T-helper 17 cell (primary cell): ENCODE measurements at places on chromosomes 5 and 9.
A peak's percentile ranks its signal among the peaks of the same experiment; 100 is the strongest.

- no peak for DNase-seq
These were observed 8.0 kb downstream of the PITX1 start for GRCh38 chr5:135025730-135026644.

DNA sequence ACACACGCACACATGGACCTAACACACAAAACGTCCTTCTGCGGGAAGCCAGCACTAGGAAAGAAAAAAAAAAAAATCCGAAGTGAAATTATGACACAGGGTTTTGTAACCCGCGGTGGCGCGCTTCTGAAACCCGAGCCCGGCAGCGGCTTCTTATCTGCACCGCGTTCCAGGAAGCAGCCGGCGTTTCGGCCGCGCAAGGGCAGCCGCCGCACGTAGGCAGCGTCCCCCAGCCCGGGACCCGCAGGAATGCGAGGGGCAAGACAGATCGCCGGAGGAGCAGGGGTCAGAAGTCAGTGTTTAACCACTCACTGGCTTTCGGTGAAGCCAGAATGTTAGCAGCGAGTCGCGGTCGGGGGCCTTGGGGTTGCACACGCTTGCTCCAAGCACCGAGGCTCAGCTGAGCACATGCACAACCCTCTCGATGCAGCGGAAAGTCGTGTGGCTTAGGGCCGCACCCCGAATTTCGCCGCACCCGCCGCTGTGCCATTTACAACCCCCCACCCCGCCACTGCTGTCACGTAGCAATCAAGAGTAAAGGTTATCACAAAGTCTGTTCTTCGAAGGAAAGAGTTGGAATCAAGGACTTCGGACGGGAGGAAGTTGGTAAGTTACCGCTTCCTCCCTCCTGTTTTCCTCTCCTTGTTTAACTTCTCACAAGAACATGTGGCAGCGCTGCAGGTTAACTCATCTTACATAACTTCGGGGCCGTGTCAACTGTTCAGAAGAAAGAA, 167.9 kb downstream of the AUH start:
- peak; percentile 27 for DNase-seq

DNA sequence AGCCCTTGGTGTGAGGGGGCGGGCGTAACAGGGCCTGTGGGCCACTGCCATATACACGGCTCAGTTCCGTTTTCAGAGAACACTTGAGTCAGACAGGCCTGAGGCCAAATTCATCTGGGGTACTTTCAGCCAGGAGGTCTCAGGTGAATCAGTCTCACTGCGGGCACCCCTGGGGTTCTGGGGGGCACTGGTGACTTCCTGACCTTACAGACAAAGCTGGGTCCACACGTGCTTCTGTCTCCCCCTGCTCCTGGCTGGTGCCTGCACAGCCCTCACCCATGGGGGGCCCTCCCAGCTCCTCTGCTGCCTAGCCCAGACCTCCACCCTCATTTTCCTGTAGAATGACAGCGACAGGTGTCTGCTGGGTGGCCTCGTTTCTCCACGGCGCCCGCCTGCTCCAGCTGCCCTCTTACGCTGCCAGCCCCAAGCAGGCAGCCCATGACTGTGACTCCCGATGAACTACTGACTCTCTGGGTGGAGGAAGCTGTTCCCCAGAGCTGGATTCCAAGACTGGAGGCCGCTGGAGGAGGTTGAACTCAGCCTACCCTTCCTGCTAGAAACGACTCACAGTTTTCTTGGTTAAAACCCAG, 374.1 kb upstream of the IRX4 start:
- DNase-seq: no peak

DNA sequence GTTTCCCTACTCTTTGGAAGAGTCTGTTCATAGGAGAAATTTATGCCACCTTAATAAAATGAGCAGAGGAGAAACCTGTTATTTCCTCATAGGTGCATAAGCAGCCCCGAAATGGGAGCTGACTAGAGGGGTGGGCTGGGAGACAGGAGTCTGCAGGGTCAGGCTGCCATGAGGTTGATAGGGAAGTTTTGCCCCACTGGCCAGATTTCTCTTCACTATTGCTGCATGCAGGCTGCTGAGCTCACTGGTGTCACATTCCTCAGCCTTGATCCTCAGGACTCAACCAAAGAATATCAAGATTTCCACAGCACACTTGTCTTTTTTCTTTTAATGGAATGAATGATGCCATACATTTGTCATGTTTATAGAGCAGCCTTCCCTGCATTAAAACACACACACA, 60.7 kb downstream of the BHMT start:
- DNase-seq: no peak

- no peak for DNase-seq
These were observed 6.4 kb downstream of the SLC22A5 start for GRCh38 chr5:132375957-132376356.

DNA sequence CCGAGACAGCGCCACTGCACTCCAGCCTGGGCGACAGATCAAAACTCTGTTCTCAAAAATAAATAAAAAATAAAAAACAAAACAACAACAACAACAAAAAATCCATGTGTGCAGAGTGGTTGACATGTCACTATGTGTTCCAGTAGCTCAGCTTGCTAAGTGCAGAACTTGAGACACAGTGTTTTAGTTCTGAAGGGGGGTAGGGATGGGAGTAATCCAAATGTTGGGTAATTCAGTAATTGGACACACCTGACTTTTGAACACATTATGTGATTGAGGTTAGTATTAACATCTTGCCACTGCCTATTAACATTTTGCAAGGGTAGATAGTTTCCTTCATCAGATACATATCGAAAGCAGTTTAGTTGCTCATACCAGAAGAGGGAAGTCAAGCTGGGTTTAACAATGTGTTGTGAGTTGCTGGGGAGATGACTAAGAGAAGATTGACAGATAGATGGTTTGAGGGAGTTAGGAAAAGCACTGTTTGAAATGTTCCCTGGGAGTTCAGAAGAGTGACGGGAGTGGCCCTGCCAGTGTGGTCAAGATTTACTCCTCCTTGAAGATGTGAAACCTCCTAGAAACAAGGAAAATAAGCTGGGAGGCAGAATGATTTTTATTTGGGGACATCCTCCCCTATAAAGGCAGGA, 928 bp downstream of the HACD4 start:
- no peak for DNase-seq

GRCh38 chr5:149128023-149128875, 13.0 kb upstream of the ABLIM3 start:
- no peak for DNase-seq

DNA sequence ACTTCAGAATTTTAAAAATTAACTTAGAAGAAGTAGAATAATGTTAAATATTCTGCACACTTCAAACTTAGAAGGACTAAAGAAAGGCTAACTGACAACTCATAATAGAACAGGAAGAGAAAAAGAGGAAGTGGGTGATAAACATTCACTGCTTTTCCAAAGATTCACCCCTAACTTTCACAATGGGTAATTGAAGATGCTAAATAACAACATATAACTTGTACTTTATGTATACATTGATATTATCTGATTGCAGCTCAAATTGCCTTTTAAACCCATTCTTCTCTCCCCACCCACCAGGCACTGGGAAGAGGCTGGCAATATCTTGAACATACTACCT, 376.6 kb downstream of the EFNA5 start:
- DNase-seq: no peak

DNA sequence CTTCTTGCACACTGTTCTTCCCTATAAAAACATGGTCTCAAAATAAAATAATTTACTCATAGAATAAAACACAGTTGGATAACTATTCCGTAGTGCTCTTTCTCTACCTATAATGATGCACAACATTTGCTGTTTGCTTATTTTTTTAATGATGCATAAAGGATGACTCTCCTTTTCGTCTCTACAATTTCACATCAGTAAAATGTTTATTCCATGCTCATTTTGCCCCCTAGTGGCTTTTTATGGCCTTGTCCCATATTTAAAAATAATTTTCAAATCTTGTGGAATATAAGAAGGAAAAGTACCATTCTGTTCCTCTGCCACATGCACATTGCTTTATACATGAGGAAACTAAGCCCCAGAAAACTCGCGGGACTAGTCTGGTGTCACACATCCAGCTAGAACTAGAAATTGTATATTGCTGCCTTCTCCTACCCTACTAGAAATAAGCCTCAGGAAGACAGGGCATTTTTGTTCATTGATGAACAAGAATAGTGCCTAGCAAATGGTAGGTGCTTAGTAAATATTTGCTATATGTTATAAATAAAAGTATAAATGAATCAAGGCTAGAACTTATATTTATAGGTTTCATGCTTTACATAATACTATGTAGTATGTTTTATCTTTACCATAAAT, 12.7 kb downstream of the KCTD16 start:
- no peak for DNase-seq

- DNase-seq: no peak
These were observed 43.6 kb upstream of the NEK6 start for GRCh38 chr9:124214116-124214515.

GRCh38 chr5:142074006-142074405, 34.6 kb upstream of the NDFIP1 start:
- DNase-seq: no peak

GRCh38 chr9:131334629-131335367, 45.3 kb downstream of the PLPP7 start:
- no peak for DNase-seq

DNA sequence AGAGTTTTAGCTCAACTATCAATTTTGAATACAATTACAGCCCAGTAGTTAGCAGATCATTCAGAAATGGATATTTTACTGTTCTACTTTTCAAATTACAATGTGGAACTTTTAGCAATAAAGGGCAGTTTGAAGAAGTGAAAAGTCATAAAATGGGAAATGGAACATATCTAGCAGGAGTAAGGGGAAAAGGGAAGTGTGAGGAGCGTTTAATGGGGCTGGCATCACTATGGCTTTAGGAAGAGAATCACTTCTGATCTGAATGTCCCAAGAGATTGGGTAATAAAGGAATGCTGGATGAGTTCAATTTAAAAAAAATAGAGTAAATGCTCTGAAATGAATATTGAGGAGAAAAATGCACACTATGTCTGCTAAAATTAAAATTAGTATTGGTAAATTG, 77.4 kb downstream of the ATPSCKMT start:
- no peak for DNase-seq

DNA sequence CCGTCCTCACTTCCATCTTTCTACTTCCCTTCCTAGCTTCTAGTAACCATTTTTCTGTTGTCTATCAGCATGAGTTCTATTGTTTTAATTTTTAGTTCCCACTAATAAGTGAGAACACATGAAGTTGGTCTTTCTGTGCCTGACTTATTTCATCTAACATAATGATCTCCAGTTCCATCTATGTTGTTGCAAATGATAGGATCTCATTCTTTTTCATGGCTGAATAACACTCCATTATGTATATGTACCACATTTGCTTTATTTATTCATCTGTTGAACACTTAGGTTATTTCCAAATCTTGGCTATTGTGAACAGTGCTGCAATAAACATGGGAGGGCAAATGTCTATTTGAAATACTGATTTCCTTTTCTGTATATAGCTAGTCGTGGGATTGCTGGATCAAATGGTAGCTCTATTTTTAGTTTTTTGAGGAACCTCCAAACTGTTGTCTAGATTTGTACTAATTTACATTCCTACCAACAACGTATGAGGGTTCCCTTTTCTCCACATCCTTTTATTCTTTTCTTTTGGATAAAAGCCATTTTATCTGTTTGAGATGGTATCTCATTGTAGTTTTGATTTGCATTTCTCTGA, 50.3 kb downstream of the NSD1 start:
- no peak for DNase-seq

DNA sequence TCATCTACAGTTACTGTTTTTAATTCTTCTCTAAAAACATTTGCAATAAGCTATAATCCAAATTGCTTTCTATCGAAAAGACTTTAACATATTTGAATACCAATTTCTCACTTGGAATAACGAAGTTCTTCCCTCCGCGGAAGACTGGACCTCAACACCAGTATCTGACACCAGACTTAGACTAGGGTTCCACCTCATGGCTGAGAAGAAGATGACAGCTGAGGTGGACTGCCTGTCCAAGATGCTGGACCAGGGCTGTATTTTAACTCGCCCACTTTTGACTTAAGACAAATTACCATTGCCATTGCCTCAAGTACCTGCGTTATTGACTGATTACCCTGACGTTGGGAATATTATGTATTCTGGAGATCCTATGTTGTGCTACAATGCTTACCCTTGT, 34.1 kb downstream of the ZMAT2 start:
- DNase-seq: no peak

GRCh38 chr5:100043475-100043874, 491.7 kb upstream of the FAM174A start:
- DNase-seq: no peak

DNA sequence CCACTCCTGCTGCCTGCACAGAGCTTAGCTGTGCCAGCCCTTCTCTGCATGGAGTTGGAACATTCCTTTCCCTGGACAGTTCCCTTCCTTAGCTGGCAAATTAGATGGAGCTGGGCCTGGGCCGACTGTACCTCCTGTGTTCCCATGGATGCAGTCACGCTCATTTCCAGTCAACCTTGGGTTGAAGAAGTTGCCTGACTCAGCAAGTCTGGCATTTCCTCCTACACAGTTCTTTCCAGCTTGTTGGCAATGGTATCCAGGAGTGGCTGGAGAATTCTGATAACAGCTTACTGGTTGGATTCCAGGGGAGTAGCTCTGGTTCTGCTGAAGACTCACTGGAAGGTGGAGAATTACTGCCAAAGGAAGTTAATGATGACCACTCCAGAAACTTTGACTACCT, 9.2 kb upstream of the TAF1L start:
- no peak for DNase-seq

GRCh38 chr5:107365320-107366109, 305.2 kb downstream of the EFNA5 start:
- DNase-seq: no peak

DNA sequence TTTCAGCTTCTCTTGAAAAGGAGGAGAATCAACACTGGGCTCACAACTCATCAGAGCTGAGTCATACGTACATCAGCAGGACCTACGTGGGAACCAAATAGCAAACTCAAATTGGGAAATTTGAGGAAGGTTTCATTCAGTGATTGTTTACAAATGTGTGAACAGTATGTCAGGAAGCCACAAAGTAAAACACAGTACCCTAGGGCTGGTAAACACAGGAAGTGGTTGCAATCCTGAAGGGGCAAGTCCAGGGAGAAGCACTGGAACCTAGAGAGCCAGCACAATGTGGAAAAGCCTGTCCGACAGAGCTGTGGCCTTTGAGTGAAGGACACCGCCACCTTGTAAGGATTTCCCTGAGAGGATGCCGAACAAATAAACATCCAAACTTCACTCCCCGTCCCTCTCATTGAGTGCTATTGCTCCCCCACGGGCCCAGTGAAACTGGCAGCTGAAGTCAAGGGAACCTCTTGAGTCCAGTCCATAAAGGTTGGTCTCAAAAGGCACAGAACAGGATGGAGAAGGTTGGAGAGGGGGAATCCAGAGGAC, 26.7 kb upstream of the RICTOR start:
- no peak for DNase-seq

- DNase-seq: peak; percentile 14
These were observed 19.0 kb downstream of the CMBL start for GRCh38 chr5:10288592-10289219.

- no peak for DNase-seq
These were observed 97.4 kb upstream of the RAPGEF1 start for GRCh38 chr9:131837316-131837715.

- DNase-seq: no peak
These were observed 17.1 kb downstream of the TARS1 start for GRCh38 chr5:33457817-33458216.
